ENCODE measurements at places on chromosomes 6 and 20.

DNA sequence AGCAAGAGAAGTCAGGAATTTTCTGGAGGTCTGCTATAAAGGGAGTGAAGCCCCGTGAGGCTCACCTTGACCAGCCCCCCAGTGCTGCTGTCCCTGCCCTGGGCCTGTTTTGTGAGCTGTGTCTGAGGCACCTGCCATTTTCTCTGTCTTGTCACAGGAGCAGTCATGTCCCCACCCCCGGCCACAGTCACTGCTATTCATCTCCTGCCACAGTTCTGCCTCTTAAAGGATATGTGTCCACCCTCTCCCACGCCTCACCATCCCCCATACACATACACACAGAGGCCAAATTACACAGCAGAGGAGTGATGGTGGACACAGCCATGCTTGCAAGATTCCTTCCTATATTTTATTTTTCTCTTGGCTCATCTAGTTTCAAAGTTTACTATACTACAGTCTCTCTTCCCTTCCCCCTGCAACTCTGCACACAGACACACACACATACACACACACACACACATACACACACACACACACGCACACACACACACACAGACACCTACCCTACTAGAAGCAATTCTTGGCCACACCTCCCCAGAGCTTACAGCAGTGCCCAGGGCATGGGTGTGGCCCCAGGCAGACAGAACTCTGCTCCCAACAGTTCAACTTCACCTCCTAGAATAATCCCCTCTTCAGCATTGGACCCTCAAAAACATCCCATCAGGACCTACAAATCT is 68.7 kb upstream of the TAB2 start:
- no peak for DNase-seq

DNA sequence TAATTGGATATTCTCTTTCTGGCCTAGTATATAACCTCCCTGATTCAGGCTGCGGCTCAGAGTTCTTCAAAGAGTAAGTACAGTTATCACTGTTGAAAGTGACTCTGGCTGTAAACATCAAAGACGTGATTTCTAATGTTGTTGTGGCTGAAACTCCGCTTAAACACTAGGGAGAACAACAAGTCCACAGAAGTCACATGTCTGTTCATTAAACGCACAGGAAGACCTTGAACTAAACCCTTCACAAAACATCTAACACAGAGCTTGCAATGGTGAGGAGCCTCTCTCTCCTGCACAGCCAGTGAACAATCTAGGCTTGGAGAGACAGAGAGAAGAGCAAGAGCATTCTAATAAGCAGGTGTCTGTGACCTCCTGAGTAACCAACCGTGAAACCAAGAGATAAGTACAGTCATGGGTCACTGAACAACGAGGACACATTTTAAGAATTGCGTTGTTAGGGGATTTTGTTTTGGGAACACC is 249.3 kb downstream of the PRKN start:
- DNase-seq, result no peak

DNA sequence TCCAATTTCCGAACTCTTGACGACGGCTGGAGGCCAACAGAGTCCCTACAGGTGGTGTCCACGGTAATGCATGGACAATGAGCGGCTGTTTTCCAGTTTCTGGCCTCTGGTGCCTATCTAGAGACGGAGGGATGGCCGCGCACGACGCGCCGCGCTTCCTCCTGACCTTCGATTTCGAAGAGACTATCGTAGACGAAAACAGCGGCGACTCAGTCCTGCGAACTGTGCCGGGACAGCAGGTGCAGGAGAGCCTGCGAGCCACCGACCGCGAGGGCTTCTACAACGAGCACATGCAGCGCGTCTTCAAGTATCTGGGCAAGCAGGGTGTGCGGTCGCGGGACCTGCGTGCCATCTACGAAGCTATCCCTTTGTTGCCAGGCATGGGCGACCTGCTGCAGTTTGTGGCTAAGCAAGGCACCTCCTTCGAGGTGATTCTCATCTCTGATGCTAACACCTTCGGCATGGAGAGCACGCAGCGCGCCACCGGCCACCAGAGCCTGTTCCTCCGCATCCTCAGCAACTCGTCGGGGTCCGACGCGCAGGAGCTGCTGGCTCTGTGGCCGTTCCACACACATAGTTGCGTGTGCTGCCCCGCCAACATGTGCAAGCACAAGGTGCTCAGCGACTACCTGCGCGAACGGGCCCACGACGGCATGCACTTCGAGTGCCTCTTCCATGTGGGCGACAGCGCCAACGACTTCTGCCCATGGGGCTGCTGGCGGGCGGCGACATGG is 169.4 kb downstream of the CDK19 start:
- no peak for DNase-seq

GRCh38 chr6:143539734-143540133 is 28.2 kb upstream of the FUCA2 start:
- DNase-seq, result no peak

GRCh38 chr6:14453712-14454472 is 336.3 kb downstream of the CD83 start:
- no peak for DNase-seq

DNA sequence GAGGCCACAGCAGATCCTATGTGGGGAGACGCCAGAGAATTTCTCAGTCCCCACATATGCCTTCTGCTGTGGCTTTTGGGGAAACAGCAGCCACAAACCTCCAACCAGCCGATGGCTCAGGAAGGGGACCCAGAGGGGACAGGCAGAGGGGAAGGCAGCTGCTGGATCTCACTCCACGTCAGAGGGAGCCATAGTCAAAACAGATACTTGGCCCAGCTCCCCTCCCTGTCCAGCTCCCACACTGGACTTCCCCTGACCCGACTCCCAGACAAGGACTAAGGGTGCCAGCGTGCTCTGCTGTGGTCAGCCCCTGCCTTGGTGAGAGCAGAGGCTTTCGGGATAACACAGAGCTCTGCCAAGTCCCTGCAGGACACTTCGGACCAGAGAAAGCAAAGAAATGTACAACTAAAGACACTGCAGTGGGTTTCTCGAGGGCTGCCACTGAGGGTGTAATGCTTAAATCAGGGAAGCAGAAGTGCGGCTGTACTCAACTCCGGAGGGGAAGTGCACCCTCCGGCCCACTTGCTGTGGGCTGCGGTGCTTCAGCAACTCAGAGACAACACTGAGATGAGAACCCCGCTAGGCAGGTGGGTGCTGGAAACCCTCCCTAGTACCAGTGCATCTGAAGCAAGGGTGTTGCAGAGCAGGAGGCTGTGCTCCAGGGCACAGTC is 47.2 kb downstream of the RRBP1 start:
- peak; percentile 91 for DNase-seq

DNA sequence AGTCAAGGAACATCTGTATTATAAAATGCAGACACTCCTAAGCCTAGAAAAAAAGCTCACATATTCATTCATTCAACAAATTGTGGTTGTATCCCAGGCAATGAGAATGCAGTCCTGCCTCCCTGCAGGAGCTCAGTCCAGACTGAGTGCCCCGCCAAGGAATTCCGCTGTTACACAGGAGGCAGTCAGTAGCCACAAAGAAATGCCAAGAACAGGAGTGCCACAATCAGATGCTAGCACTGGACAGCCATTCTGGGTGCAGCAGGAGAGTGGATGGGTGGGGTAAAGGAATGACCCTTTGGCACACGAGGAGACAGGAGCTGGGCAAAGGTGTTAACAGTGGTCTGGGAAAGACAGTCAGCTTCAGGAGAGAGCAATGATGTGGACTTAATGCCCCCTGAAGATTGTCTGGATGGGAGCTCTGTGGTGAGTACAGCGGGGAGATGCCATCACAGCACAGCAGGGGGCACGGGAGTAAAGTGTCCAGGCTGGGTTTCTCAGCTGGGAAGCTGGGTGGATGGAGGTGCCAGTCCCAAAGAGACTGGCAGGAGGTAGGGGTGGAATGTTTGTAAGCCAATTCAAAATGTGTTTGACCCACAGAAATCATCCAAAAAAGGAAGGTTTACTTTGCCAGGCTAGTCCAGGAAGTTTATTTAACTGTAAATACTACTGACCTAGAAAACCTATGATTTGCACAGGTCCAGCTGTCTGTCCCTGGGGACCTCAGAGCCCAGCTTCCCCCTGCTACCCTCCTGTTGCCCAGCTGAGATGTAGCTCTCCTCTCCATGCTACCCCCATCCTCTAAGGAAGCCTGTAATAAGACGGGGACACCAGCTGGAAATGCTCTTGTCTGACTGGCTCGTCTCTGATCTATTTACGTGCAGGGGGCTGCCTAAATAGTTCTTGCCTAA is 84.1 kb downstream of the SLC23A2 start:
- DNase-seq, result peak; percentile 75

- DNase-seq, result peak; percentile 53
Measured at GRCh38 chr20:50534567-50534966, 24.4 kb downstream of the PTPN1 start.

- peak; percentile 53 for DNase-seq
Measured at GRCh38 chr20:51211191-51211590, 188.3 kb upstream of the KCNG1 start.

GRCh38 chr6:44631968-44632367 is 244.5 kb downstream of the CDC5L start:
- DNase-seq, result no peak

- no peak for DNase-seq
Measured at GRCh38 chr6:34094474-34095135, 51.3 kb downstream of the GRM4 start.

DNA sequence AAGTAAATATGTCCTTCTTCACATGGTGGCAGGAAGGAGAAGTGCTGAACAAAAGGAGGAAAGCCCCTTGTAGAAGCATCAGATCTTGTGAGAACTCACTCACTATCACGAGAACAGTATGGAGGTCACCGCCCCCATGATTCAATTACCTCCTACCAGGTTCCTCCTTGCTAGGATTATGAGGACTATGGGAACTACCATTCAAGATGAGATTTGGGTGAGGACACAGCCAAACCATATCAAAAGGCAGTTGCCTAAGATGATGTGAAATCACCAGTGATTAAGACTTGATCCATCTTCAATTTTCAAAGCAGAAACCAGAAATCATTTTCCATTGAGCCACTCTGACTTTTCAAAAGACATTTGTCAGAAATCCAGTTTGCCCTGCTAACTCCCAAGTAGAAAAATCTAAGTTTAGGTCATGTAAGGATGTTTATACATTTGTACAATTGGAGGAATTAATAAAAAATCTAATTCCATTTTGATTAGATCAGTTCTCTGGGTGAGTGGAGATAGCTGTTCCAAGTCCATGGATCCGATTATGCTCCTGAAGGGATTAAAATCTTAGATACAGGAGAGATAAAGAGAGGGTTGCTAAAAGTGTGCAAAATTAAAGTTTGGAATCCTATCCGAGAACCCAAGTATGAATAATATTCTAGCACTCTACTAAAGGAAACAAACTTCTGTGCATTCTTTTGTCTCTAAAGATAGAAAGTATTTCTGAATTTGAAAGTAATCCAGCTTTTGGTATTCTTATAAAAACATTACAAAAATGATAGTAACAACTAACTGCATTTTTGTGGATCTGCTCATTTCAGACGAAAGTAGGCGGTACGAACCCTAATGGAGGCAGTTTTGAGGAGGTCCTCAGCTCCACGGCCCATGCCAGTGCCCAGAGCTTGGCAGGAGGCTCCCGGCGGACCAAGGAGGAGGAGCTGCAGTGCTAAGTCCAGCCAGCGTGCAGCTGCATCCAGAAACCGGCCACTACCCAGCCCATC is 39.5 kb downstream of the HDDC2 start:
- no peak for DNase-seq

- no peak for DNase-seq
Measured at GRCh38 chr6:14922706-14923460, 323.0 kb upstream of the JARID2 start.

DNA sequence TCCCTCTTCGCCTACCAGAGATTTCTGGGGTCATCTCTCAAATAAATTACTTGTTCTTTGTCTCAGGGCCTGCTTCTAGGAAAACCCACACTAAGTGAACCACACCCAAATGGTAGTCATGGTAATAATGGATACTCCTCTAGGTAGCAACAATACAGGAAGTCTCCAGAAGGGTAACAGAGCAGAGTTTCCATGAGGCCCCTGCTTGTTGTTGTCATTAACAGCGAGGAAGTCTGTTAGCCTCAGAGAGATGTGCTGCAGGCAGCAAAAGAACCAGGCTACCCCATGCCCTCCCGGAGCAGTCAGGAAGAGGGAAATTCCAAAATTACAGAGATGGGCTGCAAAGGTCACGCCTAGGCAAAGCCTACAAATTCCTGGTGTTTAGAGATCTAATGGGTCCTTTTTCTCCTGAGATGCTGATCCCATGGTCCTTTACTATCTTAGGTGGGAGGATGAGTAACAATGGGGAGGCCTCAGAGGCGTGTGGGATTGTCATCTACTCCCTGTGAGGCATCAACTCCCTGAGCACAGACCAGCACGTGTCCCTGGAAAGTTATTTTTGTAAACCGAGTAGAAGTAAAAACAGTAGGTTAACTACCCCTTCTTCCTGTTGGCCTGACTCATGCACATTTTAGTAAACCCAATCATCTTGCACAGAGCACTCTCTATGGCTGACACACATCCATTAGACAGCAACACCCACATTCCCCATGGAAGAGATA is 10.1 kb downstream of the ISM1 start:
- peak; percentile 15 for DNase-seq

DNA sequence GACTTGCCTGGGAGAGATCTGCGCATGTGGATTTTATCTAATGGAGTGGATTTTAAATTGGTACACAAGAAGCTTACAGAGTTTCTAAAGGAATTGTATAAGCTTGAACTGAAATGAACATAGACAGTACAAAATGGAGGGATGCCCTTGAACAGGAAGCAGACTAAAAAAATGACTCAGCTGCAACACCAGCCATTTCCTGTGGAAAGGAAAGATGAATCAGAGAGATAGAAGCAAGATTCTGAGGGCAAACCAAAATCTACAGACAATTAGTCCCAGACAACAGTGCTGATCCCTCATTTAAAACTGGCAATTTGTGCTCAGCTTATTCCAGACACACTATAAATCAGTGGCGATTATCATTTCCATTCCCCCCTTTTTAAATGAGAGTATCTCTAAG is 114.6 kb upstream of the TCF21 start:
- DNase-seq, result peak; percentile 27

GRCh38 chr20:33667245-33667675 is 517 bp downstream of the ACTL10 start:
- no peak for DNase-seq

DNA sequence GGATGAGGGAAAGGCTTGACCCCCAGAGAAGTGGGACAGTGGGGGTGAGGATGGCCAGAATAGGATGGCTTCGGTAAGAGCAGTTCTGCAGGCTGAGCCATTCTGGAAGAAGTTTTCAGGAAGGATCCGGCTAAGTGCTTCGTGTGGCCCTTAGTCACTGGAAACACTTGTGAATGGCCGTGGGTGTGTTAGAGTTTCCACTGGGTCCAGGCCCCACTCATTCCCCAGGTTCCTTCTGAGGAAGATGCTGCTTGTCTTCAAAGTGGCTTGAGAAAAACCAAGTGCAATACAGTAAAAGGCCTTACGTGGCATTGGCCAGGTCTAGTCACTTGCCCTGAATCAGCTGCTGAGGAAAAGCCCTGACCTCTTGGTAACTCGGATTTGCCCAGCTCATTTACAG is 27.9 kb downstream of the MANBAL start:
- no peak for DNase-seq

DNA sequence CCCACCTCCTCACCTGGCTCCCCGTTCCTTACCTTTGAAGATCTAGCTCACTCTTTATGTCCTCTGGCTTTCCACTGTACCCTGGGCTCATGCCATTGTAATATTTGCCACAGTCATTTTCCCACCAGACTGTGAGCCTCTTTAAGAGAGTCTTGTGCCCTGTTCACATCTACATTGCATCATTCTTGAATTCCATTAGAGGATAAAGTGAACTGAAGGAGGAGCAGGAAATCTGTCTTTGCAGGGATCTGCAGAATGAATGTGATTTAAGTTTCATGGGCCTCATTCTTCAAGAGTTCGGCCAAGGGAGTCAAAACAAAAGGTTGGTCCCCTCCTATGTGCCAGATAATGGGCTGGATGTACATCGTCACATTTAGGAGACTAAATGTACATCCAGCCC is 272.6 kb upstream of the CITED2 start:
- DNase-seq, result no peak
